ENCODE measurements at places on chromosomes 5 and 9.

DNA sequence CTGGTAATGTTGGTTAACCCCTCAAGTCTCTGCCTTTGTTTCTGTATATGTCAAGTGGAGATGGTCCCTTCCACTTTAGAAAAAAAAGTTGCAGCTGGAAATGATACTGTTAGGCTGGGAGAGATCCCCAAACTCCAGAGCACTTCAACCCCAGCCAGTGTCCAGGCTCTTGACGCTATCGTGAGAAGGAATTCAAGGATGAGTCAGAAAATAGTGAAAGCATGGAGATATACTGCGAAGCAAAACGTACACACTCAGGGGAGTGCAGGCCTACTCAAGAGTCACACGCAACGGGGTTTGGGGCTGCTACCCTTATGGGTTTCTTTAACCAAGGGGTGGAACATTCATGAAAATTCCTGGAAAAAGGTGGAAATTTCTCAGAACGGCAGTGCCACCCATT lies 24.9 kb downstream of the KCNV2 start:
- H3K36me3 ChIP-seq = peaks cover 11% of the 10 kb centered on the region
- H3K27ac ChIP-seq = no peak overlapping the region
- H3K4me3 ChIP-seq = no peak overlapping the region
- no peaks in the 10 kb centered on the region for H3K27me3 ChIP-seq

GRCh38 chr5:131671994-131672655 lies 37.1 kb upstream of the RAPGEF6 start:
- H3K4me3 ChIP-seq = no peak overlapping the region
- no peak for DNase-seq
- H3K27ac ChIP-seq = no peak overlapping the region
- H3K36me3 ChIP-seq = peaks cover 29% of the 10 kb centered on the region

GRCh38 chr9:122031157-122031556 lies 62.0 kb downstream of the TTLL11 start:
- H3K4me3 ChIP-seq = no peak overlapping the region
- H3K36me3 ChIP-seq = no peaks in the 10 kb centered on the region
- peak overlapping the region; percentile 58 for H3K27ac ChIP-seq
- DNase-seq = no peak
- H3K27me3 ChIP-seq = no peaks in the 10 kb centered on the region
- peaks cover 7% of the 10 kb centered on the region for H3K4me1 ChIP-seq

DNA sequence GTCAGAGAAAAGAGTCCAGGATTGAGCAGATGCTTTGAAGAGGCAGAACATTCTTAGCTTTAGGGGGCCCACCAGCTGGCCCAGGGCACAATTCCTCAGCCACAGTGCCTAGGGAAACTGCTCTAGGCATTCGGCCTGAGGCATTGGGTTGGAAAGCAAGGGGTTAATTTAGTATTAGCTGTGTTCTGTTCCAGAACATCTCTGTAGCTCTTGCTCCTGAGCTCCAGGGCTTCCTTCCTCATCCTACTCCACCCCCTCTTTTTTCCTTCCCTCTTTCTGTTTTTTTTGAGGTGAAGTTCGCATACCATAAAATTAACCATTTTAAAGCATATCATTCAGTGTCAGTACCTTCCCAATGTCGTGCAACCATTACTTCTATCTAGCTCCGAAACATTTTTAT lies 74.5 kb upstream of the PANK3 start:
- no peak overlapping the region for H3K4me3 ChIP-seq
- no peak overlapping the region for H3K27ac ChIP-seq
- no peak for DNase-seq
- no peaks in the 10 kb centered on the region for H3K27me3 ChIP-seq
- H3K36me3 ChIP-seq = no peaks in the 10 kb centered on the region
- peaks cover 7% of the 10 kb centered on the region for H3K4me1 ChIP-seq
